Lower lobe of right lung (tissue), 2 donors: ENCODE measurements at places on chromosomes 11 and 22. TPM values are rescaled to one million over a fixed set of nuclear protein-coding genes. Genes with fewer than 3 reads are reported as not detected.

Gene TTC28
- 39.6 TPM for total RNA-seq

DNA sequence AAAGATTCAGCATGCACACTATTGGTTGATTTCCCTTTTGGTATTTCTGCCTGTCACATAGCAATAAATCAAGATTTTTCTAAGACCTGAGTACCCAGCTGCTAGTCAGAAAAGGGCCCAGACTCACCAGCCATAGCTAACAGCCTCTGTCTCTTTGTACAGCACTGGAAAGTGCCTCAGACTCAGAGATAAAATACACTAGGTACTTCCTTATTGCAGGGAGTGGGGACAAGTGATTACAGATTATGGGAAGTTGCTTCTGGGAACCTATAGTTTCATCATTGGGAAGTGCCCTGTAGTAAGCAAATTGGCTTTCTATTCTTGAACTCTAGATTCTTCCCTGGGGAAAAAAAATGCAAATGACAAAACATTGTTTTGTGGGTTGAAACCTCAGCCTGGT, at the start of gene CASP5:
Gene CASP5 (minus strand): TSS at position 166 of the 400 bp plus-strand sequence. CDS start 32 bp downstream, at position 134.
- no peaks in the 10 kb centered on the region for H3K27me3 ChIP-seq
- H3K4me3 ChIP-seq, result peak within 1 kb of the TSS; percentile 3
- H3K4me1 ChIP-seq, result no peaks in the 10 kb centered on the region
- H3K27ac ChIP-seq, result peak within 1 kb of the TSS; percentile 31
- H3K36me3 ChIP-seq, result peaks cover 27% of the 10 kb centered on the region
- DNase-seq, result no peak

Gene CSNK2A3
- 2.6 TPM for total RNA-seq

Gene OR4D6
- total RNA-seq, result not detected

- no peaks in the 10 kb centered on the region for H3K4me1 ChIP-seq
- no peak overlapping the region for H3K27ac ChIP-seq
- H3K4me3 ChIP-seq, result no peak overlapping the region
- H3K36me3 ChIP-seq, result no peaks in the 10 kb centered on the region
- no peak for DNase-seq
Measured at GRCh38 chr11:124535552-124536232, 7.8 kb downstream of the OR8B12 start.

Gene SYCE3
- not detected for total RNA-seq

Gene TMPRSS4
- 7.9 TPM for total RNA-seq

Gene TTC36
- total RNA-seq, result 1.0 TPM

DNA sequence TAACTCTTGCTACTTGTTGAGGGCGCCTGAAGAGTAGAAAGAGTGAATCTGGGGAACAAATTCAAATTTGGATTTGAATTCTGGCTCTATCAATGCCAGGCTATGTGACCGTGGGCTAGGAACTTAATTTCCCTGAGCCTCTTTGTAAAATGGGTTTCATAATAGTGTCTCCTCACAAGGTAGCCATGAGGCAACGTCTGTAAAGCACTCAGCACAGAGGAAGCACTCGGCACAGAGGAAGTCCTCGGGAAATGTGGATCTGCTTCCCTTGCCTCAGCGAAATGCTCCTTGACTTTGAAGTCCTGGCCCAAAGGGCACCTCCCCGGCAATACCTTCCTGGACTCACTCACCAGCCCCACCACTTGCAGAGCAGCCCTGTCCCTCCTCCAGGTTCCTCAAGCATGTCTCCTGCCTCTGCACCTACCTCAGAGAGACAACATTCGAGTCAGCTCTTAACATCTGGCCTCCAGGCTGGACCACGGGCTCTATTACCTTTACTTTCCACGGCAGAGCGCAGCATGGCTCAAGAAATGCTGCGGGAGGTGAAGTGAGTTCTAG, 17.7 kb downstream of the CD6 start:
- no peaks in the 10 kb centered on the region for H3K36me3 ChIP-seq
- no peaks in the 10 kb centered on the region for H3K4me1 ChIP-seq
- no peak overlapping the region for H3K27ac ChIP-seq
- DNase-seq, result no peak
- peaks cover 13% of the 10 kb centered on the region for H3K27me3 ChIP-seq

DNA sequence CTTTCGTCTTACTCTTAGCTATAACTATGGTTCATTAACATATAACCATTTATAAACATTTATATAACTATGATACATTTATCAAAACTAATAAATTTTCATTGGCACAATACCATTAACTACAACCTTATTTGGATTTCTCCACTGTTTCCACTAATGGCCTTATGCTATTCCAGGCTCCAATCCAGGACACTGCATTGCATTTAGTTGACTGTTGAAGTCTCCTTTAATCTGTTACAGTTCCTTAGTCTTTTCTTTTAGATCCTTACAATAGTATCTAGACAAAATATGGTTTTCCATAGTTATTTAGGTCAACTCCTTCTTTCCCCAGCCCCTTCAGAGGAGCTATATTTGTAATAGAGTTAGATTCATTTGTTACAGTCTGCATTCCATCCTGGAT, 47.2 kb downstream of the CCDC34 start:
- no peak for DNase-seq
- no peak overlapping the region for H3K4me3 ChIP-seq
- no peaks in the 10 kb centered on the region for H3K27me3 ChIP-seq
- H3K27ac ChIP-seq, result no peak overlapping the region
- H3K4me1 ChIP-seq, result no peaks in the 10 kb centered on the region

DNA sequence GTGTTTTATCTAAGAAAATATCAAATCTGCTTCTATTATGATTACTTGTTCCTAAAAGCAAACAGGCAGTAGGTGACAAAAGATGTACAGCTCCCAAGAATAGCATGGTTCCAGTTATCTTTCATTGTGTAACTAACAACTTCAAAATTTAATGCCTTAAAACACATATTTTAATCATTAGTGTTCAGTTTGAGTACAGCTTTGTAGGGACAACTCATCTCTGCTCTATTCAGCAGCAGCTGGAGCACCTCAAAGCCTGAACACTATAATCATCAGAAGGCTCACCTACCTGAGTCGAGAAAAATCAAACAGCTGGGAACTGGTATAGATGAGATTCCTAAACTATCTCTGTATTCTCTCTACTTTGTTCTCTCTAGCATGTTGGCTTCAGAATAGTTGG, 24.3 kb upstream of the OR5B12 start:
- no peaks in the 10 kb centered on the region for H3K36me3 ChIP-seq
- H3K4me1 ChIP-seq, result no peaks in the 10 kb centered on the region
- H3K4me3 ChIP-seq, result no peak overlapping the region
- DNase-seq, result no peak

Gene OR51E2
- not detected for total RNA-seq

DNA sequence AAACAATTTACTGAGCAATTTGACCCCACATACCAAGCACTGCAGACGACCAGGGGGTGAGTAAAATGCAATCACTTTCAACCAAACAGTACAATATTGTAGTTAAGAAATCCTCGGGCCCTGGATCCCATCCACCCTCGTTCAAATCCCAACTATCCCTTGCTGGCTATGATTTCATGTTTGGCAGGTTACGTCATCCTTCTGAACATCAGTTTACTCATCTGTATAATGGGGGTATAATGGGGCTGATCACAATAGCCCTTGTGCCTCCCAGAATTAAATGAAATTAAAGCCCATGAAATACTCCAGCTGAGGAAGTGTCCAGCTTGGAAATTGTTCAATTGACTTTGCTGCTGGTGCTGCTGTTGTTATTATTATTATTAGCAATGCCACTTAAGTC, 20.6 kb downstream of the APLNR start:
- H3K27ac ChIP-seq, result no peak overlapping the region
- H3K27me3 ChIP-seq, result no peaks in the 10 kb centered on the region
- no peak for DNase-seq

GRCh38 chr11:57444362-57445121, 15.8 kb upstream of the RTN4RL2 start:
- no peaks in the 10 kb centered on the region for H3K27me3 ChIP-seq
- H3K36me3 ChIP-seq, result no peaks in the 10 kb centered on the region
- no peaks in the 10 kb centered on the region for H3K4me1 ChIP-seq
- DNase-seq, result no peak
- H3K27ac ChIP-seq, result no peak overlapping the region

Gene THY1
- 7.5 TPM for total RNA-seq

Gene LPXN
- total RNA-seq, result 71.6 TPM

Gene SERHL2
- total RNA-seq, result 1.6 TPM

- H3K36me3 ChIP-seq, result no peaks in the 10 kb centered on the region
- no peaks in the 10 kb centered on the region for H3K4me1 ChIP-seq
- no peaks in the 10 kb centered on the region for H3K27me3 ChIP-seq
- H3K4me3 ChIP-seq, result no peak overlapping the region
- H3K27ac ChIP-seq, result no peak overlapping the region
- no peak for DNase-seq
Measured at GRCh38 chr22:49166746-49167145, 660.9 kb downstream of the BRD1 start.

Gene PGM2L1
- total RNA-seq, result 5.2 TPM

GRCh38 chr11:117861151-117862018, 15.1 kb downstream of the FXYD6 start:
- H3K4me3 ChIP-seq, result no peak overlapping the region
- H3K27me3 ChIP-seq, result no peaks in the 10 kb centered on the region

DNA sequence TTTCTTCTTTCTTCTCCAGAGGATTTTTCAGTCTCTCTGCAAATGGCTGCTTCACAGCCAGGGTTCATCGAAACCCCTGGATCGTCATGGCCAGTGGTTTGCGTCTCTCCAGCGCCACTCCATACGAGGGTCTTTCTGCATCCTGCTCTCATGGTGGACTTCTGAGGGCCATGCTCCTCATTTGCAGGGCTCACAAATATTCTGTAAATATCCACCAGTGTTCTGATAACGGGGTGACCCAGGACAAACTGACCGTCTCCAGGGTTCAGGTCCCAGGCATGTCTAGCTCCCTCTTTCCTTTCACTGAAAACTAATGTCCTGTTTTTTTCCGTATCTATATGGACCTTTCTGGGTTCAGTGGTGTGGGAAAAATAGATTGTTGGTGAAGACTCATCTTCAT, 15.7 kb upstream of the VPREB1 start:
- H3K27ac ChIP-seq, result no peak overlapping the region
- H3K4me3 ChIP-seq, result no peak overlapping the region
- no peaks in the 10 kb centered on the region for H3K4me1 ChIP-seq
- H3K36me3 ChIP-seq, result no peaks in the 10 kb centered on the region
- no peak for DNase-seq

GRCh38 chr22:20530368-20531153, 23.2 kb downstream of the MED15 start:
- peak; percentile 52 for DNase-seq
- H3K36me3 ChIP-seq, result peaks cover 30% of the 10 kb centered on the region
- H3K27ac ChIP-seq, result peak overlapping the region; percentile 79
- peaks cover 59% of the 10 kb centered on the region for H3K4me1 ChIP-seq
- H3K27me3 ChIP-seq, result no peaks in the 10 kb centered on the region

GRCh38 chr22:37518509-37519267, 527 bp downstream of the CARD10 start:
- no peak for DNase-seq
- H3K27me3 ChIP-seq, result peaks cover 22% of the 10 kb centered on the region
- peaks cover 13% of the 10 kb centered on the region for H3K4me1 ChIP-seq
- H3K4me3 ChIP-seq, result peak overlapping the region; percentile 68
- H3K27ac ChIP-seq, result peak overlapping the region; percentile 64

Gene KCNJ11
- total RNA-seq, result 4.3 TPM

DNA sequence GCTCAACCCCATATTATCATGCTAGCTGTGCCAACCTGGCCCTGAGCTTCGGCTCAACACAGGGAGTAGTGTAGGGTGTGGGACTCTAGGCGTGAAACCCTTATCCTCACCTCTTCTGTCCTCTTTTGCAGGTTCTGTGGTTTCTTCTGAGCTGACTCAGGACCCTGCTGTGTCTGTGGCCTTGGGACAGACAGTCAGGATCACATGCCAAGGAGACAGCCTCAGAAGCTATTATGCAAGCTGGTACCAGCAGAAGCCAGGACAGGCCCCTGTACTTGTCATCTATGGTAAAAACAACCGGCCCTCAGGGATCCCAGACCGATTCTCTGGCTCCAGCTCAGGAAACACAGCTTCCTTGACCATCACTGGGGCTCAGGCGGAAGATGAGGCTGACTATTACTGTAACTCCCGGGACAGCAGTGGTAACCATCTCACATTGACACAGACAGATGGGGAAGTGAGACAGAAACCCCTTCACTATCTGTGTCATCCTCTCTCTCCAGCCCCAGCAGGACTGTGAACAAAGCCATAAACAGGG, 76.4 kb downstream of the GGTLC2 start:
- H3K27ac ChIP-seq, result peak overlapping the region; percentile 59
- no peaks in the 10 kb centered on the region for H3K36me3 ChIP-seq
- DNase-seq, result no peak
- H3K27me3 ChIP-seq, result no peaks in the 10 kb centered on the region
- H3K4me3 ChIP-seq, result no peak overlapping the region

DNA sequence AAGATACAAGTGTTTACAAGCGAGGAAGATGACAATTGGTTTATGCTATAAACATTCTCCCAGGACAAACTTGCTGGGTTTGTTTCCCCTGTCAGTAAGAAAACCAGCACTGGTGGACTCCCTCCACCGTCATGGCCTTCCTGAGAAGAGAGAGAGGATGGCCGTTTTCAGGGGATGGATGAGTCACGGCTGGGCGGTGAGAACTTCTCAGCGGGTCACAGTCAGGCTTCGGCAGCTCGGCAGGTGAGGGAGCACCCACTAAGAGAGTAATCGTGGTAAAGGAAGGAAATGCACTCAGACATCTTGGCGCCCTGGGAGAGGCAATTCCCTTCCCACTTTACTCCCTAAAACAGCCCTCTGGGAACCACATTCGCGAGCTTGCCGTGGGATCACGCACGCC, 83.9 kb downstream of the NCAM1 start:
- H3K27ac ChIP-seq, result no peak overlapping the region
- no peaks in the 10 kb centered on the region for H3K27me3 ChIP-seq
- no peaks in the 10 kb centered on the region for H3K36me3 ChIP-seq
- H3K4me3 ChIP-seq, result no peak overlapping the region

Gene MMP3
- total RNA-seq, result not detected

Gene DKK3
- 111 TPM for total RNA-seq

GRCh38 chr11:73295996-73296318, 12.1 kb upstream of the ARHGEF17 start:
- H3K36me3 ChIP-seq, result no peaks in the 10 kb centered on the region
- H3K27ac ChIP-seq, result no peak overlapping the region
- no peaks in the 10 kb centered on the region for H3K27me3 ChIP-seq

DNA sequence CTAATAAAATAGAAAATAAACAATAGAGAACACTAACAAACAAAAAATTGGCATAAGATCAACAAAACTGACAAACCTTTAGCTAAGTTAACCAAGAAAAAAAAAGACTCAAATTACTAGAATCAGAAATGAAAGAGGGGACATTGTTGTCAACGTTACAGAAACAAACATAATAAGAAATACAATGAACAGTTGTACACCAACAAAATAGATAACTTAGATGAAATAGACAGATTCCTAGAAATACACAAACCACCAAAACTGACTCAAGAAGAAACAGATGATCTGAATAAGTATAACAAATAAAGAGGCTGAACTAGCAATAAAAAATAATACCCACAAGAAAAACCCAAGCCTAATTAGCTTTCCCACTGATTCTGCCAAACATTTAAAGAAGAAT, 34.7 kb upstream of the TMPRSS4 start:
- H3K4me3 ChIP-seq, result no peak overlapping the region
- no peak for DNase-seq
- no peaks in the 10 kb centered on the region for H3K4me1 ChIP-seq
- H3K27ac ChIP-seq, result no peak overlapping the region
- H3K36me3 ChIP-seq, result no peaks in the 10 kb centered on the region
